Activated naive CD4-positive, alpha-beta T cell (primary cell): ENCODE measurements at places on chromosomes 1 and 21.

DNA sequence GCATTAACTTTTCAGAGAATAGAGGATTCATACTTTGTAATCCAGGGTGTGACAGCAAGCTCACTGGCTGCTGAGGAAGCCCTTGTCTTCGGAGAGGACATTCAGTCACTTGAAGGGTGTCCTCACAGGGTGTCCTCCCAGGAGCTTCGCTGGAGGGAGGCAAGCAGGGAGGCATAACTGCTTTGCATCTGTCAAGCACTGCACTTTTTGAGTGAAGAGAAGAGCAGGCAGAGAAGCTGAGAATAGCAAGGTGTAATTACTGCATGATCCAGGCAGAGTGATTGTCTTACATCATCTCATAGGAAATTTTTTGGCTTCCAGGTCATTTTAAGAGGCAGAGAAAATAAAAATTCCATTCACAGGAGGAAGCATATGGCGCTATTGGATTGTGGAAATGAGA is 232.5 kb upstream of the ZP4 start:
- no peak for DNase-seq

DNA sequence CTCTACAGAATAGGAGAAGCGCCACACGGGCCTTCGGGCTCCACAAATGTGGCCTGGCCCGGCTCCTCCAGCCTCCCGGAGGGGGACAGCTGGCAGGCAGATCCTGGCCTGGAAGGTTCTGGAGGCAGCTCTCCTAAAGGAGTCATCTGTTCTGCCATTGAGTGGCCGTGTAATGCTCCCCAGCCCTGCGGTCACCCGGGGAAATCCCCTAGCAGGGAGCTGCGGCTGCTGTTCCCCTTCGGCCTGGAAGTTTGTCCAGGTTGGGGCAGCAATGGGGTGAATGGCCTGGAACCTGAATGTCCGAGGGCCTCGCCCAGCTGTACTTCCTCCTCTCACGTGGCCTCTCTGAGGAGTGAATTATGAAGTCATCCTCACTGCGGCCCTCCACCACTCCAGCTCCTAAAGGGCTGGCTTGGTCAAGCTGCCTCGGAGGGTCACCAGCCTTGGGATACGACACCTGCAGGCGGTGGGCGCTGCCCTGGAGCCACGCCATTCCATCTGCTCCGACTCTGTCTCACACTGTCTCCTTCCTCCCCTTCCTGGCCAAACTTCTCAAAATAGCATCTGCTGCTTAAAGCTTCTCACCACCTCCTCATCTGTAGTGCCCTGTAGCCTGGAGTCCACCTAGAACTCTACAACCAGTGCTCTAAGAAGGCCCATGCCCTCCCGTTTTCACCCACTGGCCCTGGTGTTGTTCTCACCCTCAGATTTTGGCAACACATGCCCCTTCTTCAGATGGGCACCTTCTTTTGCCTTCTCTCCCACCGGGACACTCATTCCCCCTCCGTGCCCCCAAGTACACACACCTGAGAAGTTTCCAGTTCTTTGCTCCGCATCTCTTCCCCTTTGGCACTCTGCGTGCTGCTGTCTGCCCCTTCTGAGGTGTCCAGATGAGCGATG is 54.4 kb upstream of the TMPRSS2 start:
- no peak for DNase-seq

GRCh38 chr1:159675046-159675445 is 39.3 kb downstream of the CRP start:
- DNase-seq, result no peak

DNA sequence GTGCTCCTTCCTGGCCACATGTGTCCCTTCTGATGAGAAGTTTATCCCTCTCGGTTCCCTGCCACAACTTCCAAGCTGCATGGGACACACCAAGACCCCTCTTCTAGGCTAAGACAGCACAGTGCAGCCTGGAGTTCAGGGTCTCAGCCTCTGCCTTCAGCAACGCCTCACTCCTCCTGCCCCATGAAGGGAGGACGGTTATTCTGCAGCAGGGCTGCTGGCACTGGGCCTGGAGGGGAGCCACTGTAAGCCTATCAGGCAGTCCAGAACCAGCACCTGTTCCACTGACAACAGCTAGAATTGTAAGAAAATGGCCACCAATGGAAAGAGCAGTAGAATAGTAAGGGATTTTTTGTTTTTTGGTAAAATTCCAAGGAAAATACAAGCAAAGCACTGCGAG is 72.3 kb downstream of the GALNT2 start:
- DNase-seq, result no peak

DNA sequence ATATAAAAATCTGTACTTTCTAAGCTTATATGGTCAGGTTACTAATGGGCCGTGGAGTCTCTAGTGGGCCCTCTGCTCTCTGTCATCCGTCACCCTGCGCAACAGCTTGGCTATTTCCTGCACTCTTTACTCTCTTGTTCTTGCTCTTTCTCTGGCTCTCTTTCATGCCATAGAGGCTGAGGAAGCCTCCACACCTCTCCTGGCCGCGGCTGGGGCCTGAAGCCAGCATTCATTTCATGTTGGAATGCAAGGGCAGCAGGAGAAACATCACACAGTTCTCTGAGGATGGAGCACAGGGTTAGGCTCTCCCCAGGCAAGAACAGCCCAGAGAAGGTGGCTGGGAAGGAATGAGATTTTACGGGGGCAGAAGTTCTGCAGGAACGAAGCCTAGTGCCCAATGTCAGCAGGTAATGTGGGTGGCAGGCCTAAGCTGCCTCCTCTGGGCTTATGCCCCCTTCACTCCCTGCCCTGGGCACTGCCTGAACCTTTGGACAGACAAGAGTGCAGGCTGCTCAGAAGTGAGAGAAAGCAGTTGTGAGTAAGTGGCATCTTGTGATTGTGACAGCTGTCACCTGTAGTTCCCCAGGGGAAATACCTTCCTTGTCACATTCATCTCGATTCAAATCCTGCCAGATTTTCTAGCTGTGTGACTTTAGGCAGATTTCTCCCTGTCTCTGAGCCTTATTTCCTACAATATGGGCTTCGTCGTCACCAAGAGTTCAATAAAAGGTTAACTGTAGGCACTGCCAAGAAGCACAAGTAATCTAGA is 3.6 kb upstream of the FHAD1 start:
- no peak for DNase-seq

GRCh38 chr1:182330303-182330702 is 61.3 kb downstream of the GLUL start:
- no peak for DNase-seq

DNA sequence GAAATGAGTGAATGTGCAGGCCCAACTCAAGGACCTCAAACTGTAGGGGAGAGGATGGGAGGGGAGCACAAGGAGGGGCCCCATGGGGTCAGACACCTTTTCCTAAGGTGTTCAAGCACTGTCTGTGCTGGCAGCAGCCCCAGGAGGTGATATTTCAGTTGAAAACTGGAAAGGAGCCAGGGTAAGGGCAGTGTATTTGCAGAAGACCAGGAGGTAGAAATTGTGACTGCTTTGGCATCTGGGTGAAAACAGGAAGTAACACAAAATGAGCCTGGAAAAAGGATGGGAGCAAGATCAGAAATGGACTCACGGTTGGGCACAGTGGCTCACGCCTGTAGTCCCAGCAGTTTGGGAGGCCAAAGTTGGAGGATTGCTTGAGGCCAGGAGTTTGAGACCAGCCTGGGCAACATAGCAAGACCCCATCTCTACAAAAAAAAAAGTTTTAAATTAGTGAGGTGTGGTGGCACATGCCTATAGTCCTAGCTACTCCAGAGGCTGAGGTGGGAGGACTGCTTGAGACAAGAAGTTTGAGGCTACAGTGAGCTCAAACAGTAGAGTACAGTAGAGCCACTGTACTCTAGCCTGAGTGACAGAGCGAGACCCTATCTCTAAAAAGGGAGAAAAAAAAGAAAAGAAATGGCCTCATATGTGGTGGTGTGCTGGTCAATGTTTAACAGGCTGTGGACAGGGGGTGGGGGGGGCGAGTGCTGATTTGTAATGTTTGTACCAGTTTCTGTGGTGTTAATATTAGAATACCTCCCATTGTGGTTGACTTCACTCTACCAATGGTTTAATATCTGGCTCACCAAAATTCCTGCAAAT is 76.2 kb upstream of the ANGPTL1 start:
- no peak for DNase-seq

DNA sequence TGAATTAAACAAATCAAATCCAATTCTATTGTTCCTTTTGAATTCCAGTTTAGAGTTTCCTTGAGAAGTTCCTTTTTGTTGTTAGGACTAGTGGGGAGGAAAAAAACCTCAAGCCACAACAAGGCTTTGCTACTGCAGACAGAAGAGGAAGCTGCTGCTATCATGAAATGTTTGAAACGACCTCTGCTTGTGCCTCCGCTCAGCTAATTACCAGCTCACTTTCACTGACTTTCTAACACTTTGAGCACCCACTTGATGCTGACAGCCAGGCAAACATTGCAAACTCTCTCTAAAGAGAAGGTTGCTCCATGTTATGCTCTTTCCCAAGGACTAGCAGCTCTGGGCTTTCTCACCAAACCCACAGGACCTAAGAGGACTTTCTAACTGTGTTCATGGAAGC is 203.9 kb upstream of the PROX1 start:
- DNase-seq, result no peak
